ENCODE measurements at places on chromosomes 6 and 20. TPM values are rescaled to one million over a fixed set of nuclear protein-coding genes. Genes with fewer than 3 reads are reported as not detected.
A peak's percentile ranks its signal among the peaks of the same experiment; 100 is the strongest.

Gene MUCL3
- not detected for total RNA-seq

Gene RAET1L
- total RNA-seq = not detected

Gene PDCD2
- total RNA-seq = 96.3 TPM

Gene PPP1R16B
- total RNA-seq = 63.6 TPM

DNA sequence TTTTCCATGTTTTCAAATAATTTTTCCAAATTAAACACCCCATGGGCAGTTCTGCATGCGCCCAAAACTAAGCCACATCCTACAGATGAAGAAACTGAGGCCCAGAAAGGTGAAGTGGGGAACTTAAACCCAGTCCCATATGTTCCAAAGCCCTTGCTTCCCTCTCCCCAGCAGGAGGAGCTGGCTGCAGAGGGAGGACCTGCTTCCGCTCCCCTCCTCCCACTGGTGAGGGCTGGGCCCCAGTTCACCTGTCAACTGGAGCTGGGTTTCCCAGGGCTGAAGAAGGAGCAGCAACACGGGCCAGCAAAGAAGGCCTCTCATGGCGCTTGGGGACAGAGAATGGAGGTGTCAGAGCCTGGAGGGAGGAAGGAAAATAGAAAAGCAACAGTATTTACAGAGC lies 1.4 kb upstream of the RBPJL start:
- DNase-seq = no peak
- H3K36me3 ChIP-seq = no peaks in the 10 kb centered on the region
- H3K27ac ChIP-seq = no peak overlapping the region
- peaks cover 29% of the 10 kb centered on the region for H3K27me3 ChIP-seq

DNA sequence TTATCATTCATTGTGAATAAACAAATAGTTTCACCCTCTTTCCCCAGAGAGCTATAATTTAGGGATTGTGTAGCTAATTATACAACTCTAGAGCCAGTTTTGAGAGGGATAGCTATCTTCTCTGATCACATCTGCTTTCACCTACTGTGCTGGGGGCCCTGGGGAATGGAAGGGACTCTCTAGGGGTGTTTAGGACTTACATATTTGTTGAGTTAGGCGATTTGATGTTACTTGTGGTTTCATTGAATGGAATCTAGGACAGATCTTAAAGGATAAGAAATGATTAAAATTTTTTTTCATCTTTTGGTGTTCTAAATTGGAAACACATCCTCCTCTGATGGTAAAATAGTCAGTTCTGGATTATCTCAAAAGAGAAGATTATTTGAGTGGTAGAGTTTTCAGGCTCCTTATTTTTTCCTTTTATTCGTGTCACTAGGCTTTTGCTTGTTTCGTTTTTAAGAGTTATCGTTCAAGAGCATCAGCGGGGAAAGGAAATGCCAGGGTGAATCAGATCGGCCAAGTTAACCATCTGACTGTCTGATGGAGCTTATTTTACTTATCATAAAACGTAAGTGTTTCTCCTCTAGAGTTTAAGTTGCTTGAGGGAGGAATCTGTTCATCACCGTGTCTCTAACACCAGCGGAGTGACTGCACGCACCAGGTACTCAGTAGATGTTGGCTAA lies 236.7 kb downstream of the FARS2 start:
- H3K4me1 ChIP-seq = peaks cover 18% of the 10 kb centered on the region
- no peaks in the 10 kb centered on the region for H3K27me3 ChIP-seq
- no peak for DNase-seq
- no peak overlapping the region for H3K27ac ChIP-seq

- peak; percentile 40 for DNase-seq
- H3K4me3 ChIP-seq = peak overlapping the region; percentile 94
- H3K27me3 ChIP-seq = no peaks in the 10 kb centered on the region
These were observed 1.1 kb downstream of the ZNF165 start for GRCh38 chr6:28081486-28081751.

GRCh38 chr20:62208795-62209755 lies 11.0 kb downstream of the HRH3 start:
- no peak overlapping the region for H3K4me3 ChIP-seq
- DNase-seq = no peak
- no peak overlapping the region for H3K27ac ChIP-seq
- H3K4me1 ChIP-seq = no peaks in the 10 kb centered on the region

DNA sequence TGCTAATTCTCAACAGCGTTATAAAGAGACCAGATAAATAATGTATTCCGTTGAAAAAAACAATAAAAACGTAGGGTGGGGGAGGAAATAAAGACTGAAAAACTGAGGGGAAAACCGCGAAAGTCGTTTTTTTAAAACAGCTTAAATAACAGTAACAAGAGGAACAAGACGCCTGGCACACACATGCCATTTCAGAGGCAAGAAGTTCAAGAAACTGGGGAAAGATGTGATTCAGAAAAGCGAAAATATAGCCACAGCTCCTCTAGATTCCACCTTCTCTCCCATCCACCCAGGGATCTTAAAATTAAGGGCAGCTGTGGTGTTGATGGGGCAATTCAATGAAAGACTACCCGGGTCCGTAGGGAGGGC lies 1.3 kb downstream of the EPB41L2 start:
- no peak for DNase-seq
- H3K4me1 ChIP-seq = peaks cover 21% of the 10 kb centered on the region

DNA sequence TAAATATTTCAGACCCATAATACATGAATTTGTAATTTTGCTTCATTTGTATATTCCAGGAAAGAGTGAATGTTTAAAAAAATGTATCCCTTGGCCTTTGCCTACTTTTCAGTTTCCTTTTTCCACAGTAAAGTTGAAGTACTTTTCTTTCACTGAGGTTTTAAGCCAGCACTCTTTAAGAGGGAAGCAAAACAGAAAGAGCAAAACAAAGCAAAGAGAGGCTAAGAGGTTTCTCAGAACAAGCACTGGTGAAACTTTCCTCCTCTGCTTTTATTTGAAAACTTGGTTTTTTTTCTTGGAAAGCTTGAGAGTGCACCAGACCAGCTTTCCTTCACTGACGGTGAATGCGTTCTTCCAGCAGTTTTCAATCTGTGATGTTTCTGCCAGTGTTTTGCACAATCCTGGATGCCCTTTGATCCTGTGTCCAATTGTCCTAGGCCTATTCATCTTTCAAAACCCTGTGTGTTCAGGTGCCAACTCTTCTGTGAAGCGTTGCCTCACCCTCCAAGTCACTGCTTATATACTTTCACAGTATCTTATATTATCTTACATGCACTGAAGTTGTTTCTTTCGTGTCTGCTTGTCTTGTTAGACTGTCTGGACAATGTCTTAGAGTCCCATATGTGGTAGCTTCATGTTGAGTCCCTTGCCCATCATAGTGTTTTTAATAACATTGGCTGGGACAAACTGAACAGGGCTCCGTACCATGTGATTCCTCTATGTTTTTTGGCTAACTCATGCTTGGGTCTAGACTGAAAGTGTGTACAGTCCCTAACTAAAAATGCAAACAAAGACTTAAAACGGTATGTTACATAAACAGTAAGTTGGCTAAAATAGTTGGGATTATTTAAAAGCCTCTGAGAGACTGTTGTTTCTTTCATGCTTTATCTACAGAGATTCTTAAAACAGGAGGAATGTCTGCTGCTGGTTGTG lies 1.9 kb downstream of the RNF217 start:
- H3K27me3 ChIP-seq = peaks cover 46% of the 10 kb centered on the region
- no peaks in the 10 kb centered on the region for H3K36me3 ChIP-seq
- no peak for DNase-seq
- H3K27ac ChIP-seq = no peak overlapping the region
- H3K4me3 ChIP-seq = peak overlapping the region; percentile 59
- H3K4me1 ChIP-seq = peaks cover 31% of the 10 kb centered on the region

GRCh38 chr20:33667676-33668465 lies 1.1 kb downstream of the ACTL10 start:
- no peaks in the 10 kb centered on the region for H3K27me3 ChIP-seq
- peak; percentile 75 for DNase-seq
- H3K27ac ChIP-seq = peak overlapping the region; percentile 79
- peaks cover 29% of the 10 kb centered on the region for H3K36me3 ChIP-seq
- peaks cover 62% of the 10 kb centered on the region for H3K4me1 ChIP-seq
- H3K4me3 ChIP-seq = peak overlapping the region; percentile 74

DNA sequence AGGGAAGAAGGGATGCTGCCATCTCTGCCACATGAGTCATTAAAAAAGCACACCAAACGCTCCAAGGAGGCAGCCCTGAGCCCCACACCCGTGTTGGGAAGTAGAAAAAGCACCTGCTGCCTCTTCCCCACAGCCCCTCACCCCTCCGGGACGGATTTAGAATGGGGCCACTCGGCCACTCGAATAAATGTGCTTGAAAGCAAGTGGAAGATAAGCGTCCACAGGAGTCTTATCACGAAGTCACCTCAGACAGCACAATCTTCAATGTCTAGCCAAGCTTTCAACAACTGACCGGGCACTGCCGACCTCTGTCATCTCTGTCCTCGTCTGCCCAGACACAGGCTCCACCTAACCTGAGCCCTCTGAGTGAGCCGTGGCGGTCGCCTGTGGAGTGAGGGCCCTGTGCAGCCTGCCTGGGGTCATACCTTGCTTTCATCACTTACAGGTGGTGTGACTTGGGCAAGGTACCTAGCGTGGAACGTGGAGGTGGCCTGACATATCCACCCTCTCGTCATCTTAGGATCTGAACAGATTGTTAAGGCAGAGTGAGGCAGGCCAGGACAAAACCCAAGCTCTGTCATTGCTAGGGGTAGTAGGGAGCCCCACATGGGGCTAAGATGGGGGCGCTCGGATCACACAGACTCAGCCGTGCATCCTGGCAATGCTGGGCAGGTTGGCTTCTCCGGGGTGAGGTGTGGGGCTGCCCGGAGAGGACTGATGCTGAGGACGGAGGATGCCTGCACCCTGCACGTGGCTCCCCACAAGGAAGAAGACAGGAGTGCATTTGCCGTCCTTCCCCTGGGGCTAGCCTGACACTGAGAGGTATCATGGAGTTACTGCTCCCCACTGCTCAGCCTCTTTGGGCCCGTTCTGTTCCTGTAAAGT lies 34.8 kb downstream of the PSMG4 start:
- H3K4me1 ChIP-seq = no peaks in the 10 kb centered on the region
- no peak overlapping the region for H3K4me3 ChIP-seq
- DNase-seq = no peak
- H3K36me3 ChIP-seq = no peaks in the 10 kb centered on the region
- no peaks in the 10 kb centered on the region for H3K27me3 ChIP-seq
- no peak overlapping the region for H3K27ac ChIP-seq

Measured in activated CD4-positive, alpha-beta T cell treated with anti-CD3 and anti-CD28 coated beads, Interleukin-2, amount 10 ng/mL, durations not matched to agents 7 days and 5 days (primary cell).